ENCODE measurements at places on chromosomes 11 and 22.

DNA sequence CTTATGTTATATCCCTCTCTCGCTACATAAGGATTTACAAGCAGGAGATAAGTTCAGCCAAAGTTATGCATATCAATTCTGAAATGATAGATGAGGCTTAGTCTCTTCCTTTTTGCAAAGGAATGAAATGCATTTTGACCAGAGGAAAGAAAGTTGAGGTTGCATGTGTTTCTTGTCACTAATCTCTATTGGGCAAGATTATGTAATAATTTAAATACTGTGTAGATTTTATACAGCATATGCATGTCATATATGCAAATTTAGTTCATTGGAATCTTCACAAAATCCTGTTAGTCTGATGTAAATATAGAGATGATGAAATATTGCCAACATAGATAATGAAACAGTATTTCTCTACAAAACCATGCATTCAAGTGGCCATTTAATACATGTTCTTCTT lies 858.7 kb upstream of the RAG2 start:
- DNase-seq = no peak

GRCh38 chr11:58801974-58802545 lies 42.4 kb downstream of the GLYATL2 start:
- no peak for DNase-seq

DNA sequence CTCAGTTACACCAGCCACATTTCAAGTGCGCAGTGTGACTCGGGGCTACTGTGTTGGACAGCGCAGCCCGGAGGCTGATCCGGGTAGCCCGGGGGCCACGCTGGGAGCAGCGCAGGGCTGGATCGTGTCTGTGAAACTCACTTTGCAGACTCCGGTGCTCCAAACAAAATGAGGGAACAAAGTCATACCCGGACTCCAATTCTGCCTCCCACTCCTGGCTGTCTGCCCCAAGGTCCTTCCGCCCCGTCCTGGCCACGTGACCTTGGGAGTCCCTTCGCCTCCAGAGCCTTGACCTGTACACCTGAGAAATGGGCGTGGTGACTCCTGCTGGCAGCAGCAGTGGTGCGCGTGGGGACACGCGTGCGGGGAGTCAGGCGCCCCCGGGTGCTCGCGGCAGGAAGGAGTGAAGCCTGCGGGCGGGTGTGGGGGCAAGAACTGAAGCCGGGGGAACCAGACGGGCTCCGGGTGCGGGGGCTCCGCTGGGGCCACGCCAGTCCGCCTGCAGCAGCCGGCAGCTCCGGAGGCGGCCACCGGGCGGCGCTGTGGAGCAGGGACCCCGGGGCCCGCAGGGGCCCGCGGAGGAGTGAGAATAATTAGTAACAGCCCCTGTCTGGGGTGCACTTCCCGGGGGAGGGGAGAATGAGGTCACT lies 42.4 kb downstream of the KCNJ4 start:
- no peak for DNase-seq

DNA sequence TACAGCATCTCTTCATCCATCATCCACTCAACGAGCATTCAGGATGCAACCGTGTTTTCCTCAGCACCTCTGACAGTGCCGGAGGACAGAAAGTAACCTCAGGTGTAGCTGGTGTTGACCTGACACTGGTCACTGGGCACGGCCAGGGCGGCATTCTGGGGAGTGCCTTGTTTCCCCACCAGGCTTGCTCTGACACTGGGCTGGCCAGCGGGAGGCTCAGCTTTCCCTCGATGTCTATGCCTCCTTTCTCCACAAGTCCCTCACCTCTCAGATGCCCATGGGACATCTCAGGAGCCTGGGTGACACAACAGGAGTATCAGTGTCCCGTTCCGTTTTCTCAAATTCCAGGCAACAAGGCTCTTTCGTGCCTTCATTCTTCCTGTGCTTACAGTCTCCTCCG lies 28.9 kb downstream of the CD6 start:
- no peak for DNase-seq

- DNase-seq = peak; percentile 70
Observed at GRCh38 chr22:27514601-27515523, 286.7 kb downstream of the MN1 start.

- DNase-seq = no peak
Observed at GRCh38 chr11:69801513-69802335, 17.5 kb downstream of the FGF3 start.

DNA sequence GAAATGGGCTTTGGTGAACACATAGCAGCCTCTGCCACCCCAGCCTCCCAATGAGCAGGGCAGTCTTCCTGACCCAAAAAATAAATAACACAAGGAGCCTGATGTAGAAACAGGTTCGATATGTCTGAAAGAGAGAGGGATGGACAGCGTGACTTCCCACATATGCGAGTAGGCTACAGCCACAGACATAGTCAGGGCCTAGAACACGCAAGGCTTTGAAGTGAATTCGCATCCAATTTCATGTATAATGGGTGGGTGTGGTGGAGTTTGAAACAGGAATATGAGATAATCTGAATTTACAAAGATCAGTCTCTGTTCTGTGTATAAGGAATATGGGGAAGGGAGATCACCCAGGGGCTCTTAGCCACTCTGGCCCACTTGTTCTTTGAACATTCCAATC lies 74.4 kb downstream of the DBX1 start:
- DNase-seq = no peak

DNA sequence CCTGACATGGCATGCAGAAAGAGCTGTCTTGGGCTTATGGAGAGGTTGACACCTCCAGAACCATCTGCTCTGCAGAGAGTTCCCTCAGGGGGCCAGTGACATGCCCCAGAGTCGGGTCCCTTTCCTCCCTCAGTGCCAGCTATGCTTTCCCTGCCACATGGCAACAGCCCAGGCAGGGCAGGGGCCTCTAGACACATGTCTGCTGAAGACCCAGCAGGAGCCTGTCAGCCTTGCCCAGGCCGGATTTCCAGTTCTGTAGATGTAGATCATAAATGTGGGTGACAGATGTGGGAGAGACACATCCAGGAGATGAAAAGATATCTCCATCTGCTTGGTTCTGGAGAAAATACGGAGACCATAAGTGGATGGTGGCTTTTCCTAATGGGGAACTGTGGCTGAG lies 25.5 kb downstream of the NAV2 start:
- no peak for DNase-seq

- DNase-seq = no peak
Observed at GRCh38 chr11:118531597-118532084, 649 bp downstream of the TMEM25 start.

DNA sequence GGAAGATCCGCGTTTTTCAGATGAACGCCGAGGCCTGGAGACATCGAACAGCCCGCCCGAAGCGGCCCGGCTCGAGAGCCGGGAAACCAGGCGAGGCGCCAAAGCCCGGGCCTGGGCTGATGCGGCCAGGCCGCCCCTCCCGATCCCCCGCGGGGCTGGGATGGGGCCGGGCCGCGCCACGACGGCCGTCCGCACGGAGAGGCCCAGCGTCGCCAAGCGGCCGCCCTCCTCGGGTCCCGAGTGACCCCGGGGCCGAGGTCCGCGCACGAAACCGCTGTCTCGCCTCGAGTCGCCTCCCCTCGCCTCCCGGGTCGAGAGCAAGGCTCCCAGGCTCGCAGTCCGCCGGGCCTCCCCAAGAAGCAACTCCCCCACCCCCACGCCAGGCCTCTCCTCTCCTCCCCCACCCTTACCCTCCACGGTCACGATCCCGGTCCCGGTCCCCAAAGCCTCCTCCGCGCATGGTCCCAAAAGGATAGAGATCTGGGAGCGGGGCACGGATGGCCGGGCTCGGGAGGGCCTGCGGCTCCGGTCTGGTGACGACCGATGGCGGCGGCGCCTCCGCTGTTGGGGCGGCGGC lies 482 bp downstream of the DDX17 start:
- DNase-seq = peak; percentile 84

GRCh38 chr22:49179886-49180682 lies 647.6 kb downstream of the BRD1 start:
- DNase-seq = no peak
